ENCODE measurements at places on chromosomes 4 and X. TPM values are rescaled to one million over a fixed set of nuclear protein-coding genes. Genes with fewer than 3 reads are reported as not detected.
A peak's percentile ranks its signal among the peaks of the same experiment; 100 is the strongest.

DNA sequence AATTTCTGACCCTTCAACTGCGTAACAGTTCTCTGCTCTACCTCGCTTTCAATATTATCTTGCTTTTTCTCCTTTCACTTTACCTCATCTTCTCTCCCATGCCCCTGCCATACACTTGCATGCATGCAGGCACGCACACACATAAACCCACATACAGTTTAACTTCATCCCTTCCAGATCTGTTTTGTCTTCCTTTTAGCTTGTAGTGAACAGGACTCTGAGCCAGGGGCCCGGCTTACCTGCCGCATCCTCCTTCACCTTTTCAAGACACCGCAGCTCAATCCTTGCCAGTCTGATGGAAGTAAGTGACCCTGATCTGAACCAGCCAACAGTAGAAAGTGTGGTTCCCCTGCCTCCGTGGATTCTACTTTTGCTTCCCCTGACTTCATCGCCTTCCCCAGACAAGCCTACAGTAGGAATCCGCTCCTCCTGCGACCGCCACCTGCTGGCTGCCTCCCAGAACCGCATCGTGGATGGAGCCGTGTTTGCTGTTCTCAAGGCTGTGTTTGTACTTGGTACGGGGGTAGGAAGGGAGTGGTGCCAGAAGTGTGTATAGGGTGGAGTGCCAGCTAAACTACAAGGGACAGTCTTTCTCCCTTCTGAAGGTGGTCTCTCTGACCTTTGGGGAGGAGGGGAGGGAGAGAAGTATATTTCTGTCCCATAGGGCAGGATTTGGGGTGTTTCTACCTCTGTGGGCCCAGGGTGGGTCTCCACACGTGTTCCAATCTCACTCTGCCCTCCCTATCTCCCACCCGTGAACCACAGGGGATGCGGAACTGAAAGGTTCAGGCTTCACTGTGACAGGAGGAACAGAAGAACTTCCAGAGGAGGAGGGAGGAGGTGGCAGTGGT is 10.7 kb downstream of the MED12 start:
- no peaks in the 10 kb centered on the region for H3K4me1 ChIP-seq
- H3K27ac ChIP-seq = no peak overlapping the region
- H3K36me3 ChIP-seq = peaks cover 58% of the 10 kb centered on the region
- no peaks in the 10 kb centered on the region for H3K27me3 ChIP-seq
- no peak overlapping the region for H3K4me3 ChIP-seq

DNA sequence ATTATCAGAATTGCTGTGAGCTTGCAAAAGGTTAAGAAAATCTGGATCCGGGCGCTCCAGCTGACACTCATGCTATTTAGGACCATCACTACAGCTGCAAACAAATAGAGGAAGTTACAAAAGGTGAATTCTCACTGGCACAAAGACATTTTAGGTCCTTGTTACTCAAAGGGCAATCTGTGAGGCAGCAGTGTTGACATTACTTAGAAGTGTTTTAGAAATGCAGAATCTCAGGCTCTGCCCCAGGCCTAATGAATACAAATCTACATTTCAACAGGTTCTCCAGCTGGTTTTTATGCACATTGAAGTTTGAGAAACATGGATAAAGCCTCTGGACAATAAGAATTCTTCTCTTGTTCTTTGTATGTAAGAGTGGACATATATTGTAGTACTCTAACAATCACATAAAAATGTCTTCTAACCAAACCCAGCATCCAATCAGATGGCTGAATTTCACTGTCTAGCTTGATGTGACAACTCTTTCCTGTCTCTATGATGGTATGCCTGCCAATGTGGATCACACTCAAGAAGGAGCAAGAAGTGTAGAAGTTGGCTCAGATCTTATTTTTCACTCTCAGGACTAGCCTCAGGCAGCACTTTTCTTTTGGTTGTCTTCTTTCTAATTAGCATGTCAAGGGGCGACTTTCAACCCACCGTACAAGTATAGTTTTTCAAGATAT is 18.8 kb downstream of the SLC7A11 start:
- peak overlapping the region; percentile 73 for H3K27ac ChIP-seq
- DNase-seq = no peak
- H3K4me3 ChIP-seq = no peak overlapping the region
- no peaks in the 10 kb centered on the region for H3K27me3 ChIP-seq

- no peak overlapping the region for H3K4me3 ChIP-seq
- no peaks in the 10 kb centered on the region for H3K36me3 ChIP-seq
- no peak for DNase-seq
- H3K27me3 ChIP-seq = peaks cover 37% of the 10 kb centered on the region
- H3K27ac ChIP-seq = no peak overlapping the region
- no peaks in the 10 kb centered on the region for H3K4me1 ChIP-seq
Measured at GRCh38 chr4:3034231-3034630, 40.1 kb downstream of the HTT-AS start.

GRCh38 chrX:4655743-4656142 is 942.3 kb upstream of the PRKX start:
- no peaks in the 10 kb centered on the region for H3K36me3 ChIP-seq
- no peak for DNase-seq
- no peaks in the 10 kb centered on the region for H3K27me3 ChIP-seq

DNA sequence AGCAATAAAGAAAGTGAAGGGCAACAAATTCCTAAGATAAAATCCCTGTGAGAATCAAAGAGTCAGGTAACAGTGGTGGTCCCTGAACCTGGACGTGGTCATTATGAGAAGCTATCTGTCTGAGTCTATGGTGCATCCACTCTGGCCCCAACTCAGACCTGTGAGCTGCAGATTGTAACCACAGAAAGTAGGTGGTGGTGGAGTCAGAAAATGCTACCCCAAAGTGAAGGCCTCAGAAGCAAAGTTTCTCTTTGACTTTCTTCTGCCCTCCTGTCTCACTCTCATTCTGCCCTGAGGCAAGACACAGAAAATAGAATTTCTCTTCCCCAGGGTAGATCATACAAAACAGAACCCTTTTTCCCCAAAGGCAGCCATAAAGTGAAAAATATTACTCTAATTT is 84.1 kb upstream of the NEIL3 start:
- H3K36me3 ChIP-seq = no peaks in the 10 kb centered on the region
- no peak overlapping the region for H3K4me3 ChIP-seq
- H3K27me3 ChIP-seq = no peaks in the 10 kb centered on the region
- H3K4me1 ChIP-seq = peaks cover 4% of the 10 kb centered on the region
- H3K27ac ChIP-seq = no peak overlapping the region

DNA sequence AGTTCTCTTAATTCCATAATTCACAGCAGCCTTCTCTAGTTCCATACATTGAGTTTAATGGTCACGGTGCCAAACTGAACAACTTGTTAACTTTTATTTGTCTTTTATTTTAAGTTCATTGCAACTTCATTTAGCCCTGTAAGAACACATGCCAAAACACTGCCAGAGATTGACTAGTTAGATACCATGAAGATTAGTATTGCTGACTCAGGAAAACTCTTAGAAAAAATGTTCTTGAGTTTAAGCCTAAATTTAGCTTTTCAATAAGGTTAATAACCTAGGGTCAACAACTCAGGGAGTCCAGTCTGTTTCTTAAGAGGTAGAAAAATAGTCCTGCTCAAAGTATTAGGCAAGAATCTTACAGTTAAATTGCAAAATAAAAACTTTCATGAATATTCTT is 25.7 kb downstream of the SPANXN2 start:
- no peaks in the 10 kb centered on the region for H3K27me3 ChIP-seq
- no peaks in the 10 kb centered on the region for H3K36me3 ChIP-seq
- H3K4me3 ChIP-seq = no peak overlapping the region
- no peak overlapping the region for H3K27ac ChIP-seq

DNA sequence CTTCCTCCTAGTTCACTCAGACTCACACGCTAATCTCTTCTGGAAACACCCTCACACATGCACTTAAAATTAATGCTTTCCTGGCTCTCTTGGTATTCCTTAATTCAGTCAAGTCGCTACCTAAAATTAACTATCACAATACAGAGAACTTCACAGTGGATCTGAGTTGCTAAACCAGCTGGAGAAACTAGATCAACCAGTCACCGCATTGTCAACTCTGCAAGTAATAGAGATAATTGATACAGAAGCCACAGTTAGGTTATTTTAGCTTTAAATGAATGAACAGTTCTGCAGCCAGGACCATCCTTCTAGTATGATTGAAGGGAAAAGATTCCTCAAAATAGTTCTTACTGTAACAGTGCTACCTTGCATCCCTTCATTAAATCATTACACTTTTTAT is 6.0 kb upstream of the TBC1D9 start:
- H3K36me3 ChIP-seq = no peaks in the 10 kb centered on the region
- no peaks in the 10 kb centered on the region for H3K4me1 ChIP-seq
- no peak overlapping the region for H3K27ac ChIP-seq

GRCh38 chr4:121227341-121227792 is 63.2 kb upstream of the TNIP3 start:
- peaks cover 1% of the 10 kb centered on the region for H3K27me3 ChIP-seq
- no peak overlapping the region for H3K4me3 ChIP-seq
- H3K4me1 ChIP-seq = no peaks in the 10 kb centered on the region

- DNase-seq = no peak
- no peaks in the 10 kb centered on the region for H3K36me3 ChIP-seq
- no peaks in the 10 kb centered on the region for H3K27me3 ChIP-seq
- H3K4me3 ChIP-seq = no peak overlapping the region
Measured at GRCh38 chr4:10035130-10035529, 13.8 kb upstream of the SLC2A9 start.

- H3K27ac ChIP-seq = no peak overlapping the region
- peaks cover 5% of the 10 kb centered on the region for H3K27me3 ChIP-seq
- no peaks in the 10 kb centered on the region for H3K4me1 ChIP-seq
- H3K4me3 ChIP-seq = no peak overlapping the region
Measured at GRCh38 chr4:38463268-38463958, 200.6 kb upstream of the KLF3 start.

DNA sequence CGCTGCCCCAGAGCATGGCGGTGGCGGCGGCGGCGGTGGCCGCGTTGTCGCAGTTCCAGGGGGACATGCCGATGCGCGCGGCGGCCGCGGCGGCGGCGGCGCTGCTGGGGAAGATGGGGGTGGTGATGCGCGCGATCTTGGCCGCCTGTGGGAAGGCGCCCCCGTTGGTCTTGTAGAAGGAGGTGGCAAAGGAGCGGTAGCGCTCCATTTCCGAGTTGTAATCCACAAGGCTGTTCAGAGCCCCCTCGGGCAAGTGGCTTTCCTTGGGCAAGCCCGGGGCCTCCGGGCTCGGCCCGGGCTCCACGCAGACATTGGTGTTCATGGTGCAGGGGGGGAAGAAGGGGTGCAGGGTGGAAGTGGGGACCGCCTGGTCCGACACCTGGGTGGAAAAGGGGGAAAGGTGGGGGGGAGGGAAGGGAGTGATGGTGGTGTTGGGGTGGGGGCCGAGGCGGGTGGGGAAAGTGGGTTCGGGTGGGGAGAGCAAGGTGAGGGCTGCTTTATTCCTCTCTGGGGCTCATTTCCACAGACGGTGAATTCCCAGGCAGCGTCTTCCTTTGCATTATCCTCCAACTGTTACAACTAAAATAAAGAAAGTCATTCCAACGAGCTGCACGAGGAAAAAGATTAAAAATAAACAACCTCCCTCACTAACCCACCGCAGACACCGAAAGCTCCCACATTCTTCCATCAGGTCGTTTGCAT is 3.1 kb downstream of the CXXC4 start:
- no peaks in the 10 kb centered on the region for H3K36me3 ChIP-seq
- no peak for DNase-seq
- H3K27ac ChIP-seq = no peak overlapping the region
- peak overlapping the region; percentile 52 for H3K4me3 ChIP-seq

DNA sequence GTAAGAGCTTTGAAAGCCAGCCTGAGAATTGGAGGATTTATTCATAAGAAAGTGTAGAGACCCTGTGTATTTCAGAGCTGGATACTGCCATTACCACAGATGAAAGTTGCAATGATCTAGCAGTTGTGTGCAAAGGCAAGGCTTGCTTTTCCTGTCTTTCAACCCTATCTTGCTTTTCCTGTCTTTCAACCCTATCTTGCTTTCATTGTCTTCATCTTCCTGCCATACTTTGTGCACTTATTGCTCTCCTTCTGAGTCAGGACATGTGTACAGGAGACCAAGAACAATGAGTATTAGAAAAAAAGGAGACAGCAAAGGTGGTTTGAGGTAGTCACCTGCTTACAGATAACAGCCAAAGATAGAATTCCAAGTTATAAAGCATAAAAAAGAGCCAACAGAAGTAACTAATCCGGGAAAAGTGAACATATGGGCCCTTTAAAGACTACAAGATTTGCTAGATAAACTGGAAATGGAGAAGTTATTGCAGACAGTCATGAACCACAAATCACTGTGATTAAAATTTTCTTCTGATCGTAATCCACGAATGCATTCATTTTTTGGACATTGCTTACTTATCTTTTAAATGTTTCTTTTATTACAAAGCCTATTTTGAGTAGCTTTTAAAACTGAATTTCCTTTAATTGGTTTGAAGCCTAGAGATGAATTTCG is 17.2 kb downstream of the C1QTNF7 start:
- H3K4me3 ChIP-seq = no peak overlapping the region
- DNase-seq = no peak
- no peaks in the 10 kb centered on the region for H3K27me3 ChIP-seq
- H3K4me1 ChIP-seq = no peaks in the 10 kb centered on the region

DNA sequence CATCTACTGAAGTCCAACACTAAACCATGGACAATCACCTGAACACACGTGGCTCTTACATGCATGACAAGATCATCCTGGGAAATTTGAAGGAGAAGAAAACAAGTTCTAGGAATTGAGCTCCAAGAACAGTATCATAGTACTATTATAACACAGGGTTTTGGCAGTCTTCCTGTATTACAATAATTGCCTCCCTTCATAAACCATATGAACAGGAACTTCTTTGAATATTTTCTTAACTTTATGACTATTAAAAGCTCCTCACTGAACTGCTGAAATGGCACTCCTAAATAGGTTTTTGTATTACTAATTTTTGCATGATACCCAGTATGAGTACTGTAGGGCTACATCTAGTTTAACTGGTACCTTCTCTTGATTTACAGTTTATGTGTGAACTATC is 130.0 kb downstream of the ZAR1 start:
- H3K4me3 ChIP-seq = no peak overlapping the region
- H3K36me3 ChIP-seq = peaks cover 7% of the 10 kb centered on the region
- H3K4me1 ChIP-seq = peaks cover 2% of the 10 kb centered on the region
- H3K27me3 ChIP-seq = no peaks in the 10 kb centered on the region
- DNase-seq = no peak

DNA sequence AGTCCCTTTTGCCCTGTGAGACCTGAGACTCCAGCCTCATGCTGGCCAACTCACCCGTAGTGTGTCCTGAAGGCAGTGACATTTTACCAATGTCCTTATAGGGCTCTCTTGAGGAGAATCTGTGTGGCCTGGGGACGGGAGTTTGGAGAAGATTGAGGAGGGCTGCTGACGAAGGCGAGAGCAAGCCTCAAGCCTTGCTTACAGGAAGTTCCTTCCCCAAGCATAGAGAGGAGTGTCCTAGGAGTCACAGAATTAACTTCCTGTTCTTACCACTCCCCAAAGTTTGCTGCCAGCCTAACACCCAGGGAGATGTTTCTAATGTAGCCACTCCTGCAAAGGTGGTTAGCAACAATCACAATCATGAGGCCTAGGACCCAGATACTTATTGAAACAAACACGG is at the start of gene NXF3:
NXF3 (minus strand) TSS at position 202 of the 400 bp plus-strand sequence; CDS start at position 82, 120 bp downstream.
- H3K27me3 ChIP-seq = no peaks in the 10 kb centered on the region
- no peak for DNase-seq
- H3K4me3 ChIP-seq = no peak within 1 kb of the TSS
- H3K36me3 ChIP-seq = no peaks in the 10 kb centered on the region
- no peaks in the 10 kb centered on the region for H3K4me1 ChIP-seq
- H3K27ac ChIP-seq = no peak within 1 kb of the TSS

- H3K4me3 ChIP-seq = no peak overlapping the region
- DNase-seq = no peak
- no peaks in the 10 kb centered on the region for H3K36me3 ChIP-seq
- H3K27ac ChIP-seq = no peak overlapping the region
- peaks cover 38% of the 10 kb centered on the region for H3K27me3 ChIP-seq
- H3K4me1 ChIP-seq = no peaks in the 10 kb centered on the region
Measured at GRCh38 chrX:153649178-153649914, 2.3 kb downstream of the DUSP9 start.

Gene MAGEA3
- total RNA-seq = not detected

Gene EREG
- 0.36 TPM for total RNA-seq

Gene C4orf54
- total RNA-seq = not detected

Gene TRPC3
- total RNA-seq = 2.7 TPM

Gene XAGE1A
- total RNA-seq = not detected

Gene COPS4
- total RNA-seq = 107 TPM
